Caco-2 (cell line): ENCODE measurements at places on chromosomes 2 and 18. TPM values are rescaled to one million over a fixed set of nuclear protein-coding genes. Genes with fewer than 3 reads are reported as not detected.

DNA sequence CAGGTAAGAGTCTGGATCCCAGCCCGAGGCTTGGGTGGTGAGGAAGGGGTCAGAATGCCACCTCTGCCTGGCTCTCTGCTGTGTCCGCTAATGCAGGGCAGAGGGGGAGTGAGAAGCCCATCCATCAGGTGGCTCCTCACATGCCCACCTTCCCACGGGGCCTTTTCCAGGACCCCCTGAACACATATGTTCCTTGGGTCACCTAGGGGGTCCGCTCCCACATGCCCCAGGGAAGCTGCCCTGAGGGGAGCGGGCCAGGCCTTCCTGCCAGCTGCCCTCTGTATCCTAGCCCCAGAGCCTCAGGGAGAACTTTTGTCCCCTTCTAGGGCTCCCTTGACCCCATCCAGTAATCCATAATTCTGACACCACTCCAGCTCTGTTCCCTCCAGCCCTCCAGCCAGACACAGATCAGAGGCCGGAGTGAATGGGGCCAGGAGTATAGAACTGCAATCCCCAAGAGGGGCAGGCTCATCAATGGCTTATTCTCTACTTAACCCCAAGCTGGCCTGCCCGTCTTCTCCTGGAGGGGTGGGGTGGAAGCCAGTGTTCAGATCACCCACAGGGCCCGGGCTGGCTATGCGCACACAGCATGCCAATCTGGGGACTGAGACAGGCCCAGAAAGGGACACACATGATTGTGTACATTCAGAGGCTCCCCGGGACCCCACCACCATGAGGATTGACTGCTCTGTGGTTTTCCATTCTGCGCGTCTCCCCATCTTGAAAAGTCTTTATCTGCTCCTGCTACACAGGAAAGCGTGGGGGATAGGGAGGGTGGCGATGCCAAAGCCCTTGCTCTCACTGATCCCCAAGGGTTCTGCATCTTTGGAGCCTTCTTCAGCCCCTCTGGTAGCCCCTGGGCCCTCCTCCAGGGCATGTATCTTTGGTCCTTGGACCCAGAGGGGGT is 1.1 kb downstream of the EMILIN1 start:
- H3K4me1 ChIP-seq = peaks cover 7% of the 10 kb centered on the region
- no peaks in the 10 kb centered on the region for H3K27me3 ChIP-seq
- H3K36me3 ChIP-seq = no peaks in the 10 kb centered on the region
- DNase-seq = no peak
- no peak overlapping the region for H3K27ac ChIP-seq

GRCh38 chr18:62420151-62420512 is 95.0 kb downstream of the TNFRSF11A start:
- DNase-seq = no peak
- no peak overlapping the region for H3K27ac ChIP-seq
- H3K4me1 ChIP-seq = no peaks in the 10 kb centered on the region

- H3K4me1 ChIP-seq = no peaks in the 10 kb centered on the region
- no peak for DNase-seq
- H3K4me3 ChIP-seq = no peak overlapping the region
- H3K36me3 ChIP-seq = no peaks in the 10 kb centered on the region
- no peak overlapping the region for H3K27ac ChIP-seq
Observed at GRCh38 chr2:147607379-147607778, 237.4 kb upstream of the ACVR2A start.

Gene KCNF1
- total RNA-seq = 0.28 and 0.29 TPM in 2 replicates

Gene NOSTRIN
- total RNA-seq = 9.6 and 9.8 TPM in 2 replicates

GRCh38 chr2:202653890-202654289 is 19.1 kb downstream of the FAM117B start:
- DNase-seq = no peak
- no peak overlapping the region for H3K4me3 ChIP-seq
- no peaks in the 10 kb centered on the region for H3K27me3 ChIP-seq
- no peaks in the 10 kb centered on the region for H3K36me3 ChIP-seq
- H3K27ac ChIP-seq = no peak overlapping the region
- no peaks in the 10 kb centered on the region for H3K4me1 ChIP-seq

Gene GALNT14
- not detected in 2 replicates for total RNA-seq

Gene TMEM17
- 2.6 and 3.3 TPM in 2 replicates for total RNA-seq

GRCh38 chr18:23765931-23766330 is 76.7 kb downstream of the LAMA3 start:
- no peak overlapping the region for H3K27ac ChIP-seq
- DNase-seq = no peak
- H3K4me1 ChIP-seq = no peaks in the 10 kb centered on the region

GRCh38 chr2:77862120-77862519 is 339.9 kb upstream of the LRRTM4 start:
- no peaks in the 10 kb centered on the region for H3K36me3 ChIP-seq
- H3K4me1 ChIP-seq = peaks cover 7% of the 10 kb centered on the region; the same call in 1 of the 2 replicates
- DNase-seq = no peak

Gene UGT1A10
- total RNA-seq = 0.77 and 1.0 TPM in 2 replicates

Gene CYS1
- total RNA-seq = 0.91 and 1.4 TPM in 2 replicates

GRCh38 chr2:238441262-238442114 is 14.8 kb downstream of the ASB1 start:
- no peaks in the 10 kb centered on the region for H3K4me1 ChIP-seq
- no peak overlapping the region for H3K27ac ChIP-seq
- no peak for DNase-seq
- H3K36me3 ChIP-seq = no peaks in the 10 kb centered on the region
- H3K27me3 ChIP-seq = no peaks in the 10 kb centered on the region

DNA sequence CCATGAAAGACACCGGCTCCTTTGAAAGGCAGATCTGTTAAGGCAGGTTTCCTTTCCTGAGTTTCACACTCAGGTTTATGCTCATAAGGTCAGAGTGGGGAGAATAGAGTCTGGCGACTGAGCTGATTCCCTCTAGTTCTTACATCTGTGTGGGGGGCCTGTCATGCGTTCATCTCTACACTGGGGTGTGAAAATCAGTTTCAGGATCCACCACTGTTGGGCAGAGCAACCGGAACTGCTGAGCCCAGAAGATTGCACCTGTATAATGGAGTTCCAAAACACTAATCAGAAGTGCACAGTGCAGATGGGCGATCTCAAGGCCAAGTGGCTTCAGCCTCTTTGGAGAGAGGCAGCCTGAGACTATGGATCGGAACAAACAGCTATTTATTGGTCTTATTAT is 181.3 kb upstream of the NRP2 start:
- no peak overlapping the region for H3K4me3 ChIP-seq
- peaks cover 16% of the 10 kb centered on the region for H3K4me1 ChIP-seq
- no peak overlapping the region for H3K27ac ChIP-seq
- no peaks in the 10 kb centered on the region for H3K27me3 ChIP-seq

Gene ASIC4
- total RNA-seq = 0.16 and 0.19 TPM in 2 replicates

- no peaks in the 10 kb centered on the region for H3K27me3 ChIP-seq
- no peak overlapping the region for H3K27ac ChIP-seq
- no peaks in the 10 kb centered on the region for H3K4me1 ChIP-seq
- H3K36me3 ChIP-seq = no peaks in the 10 kb centered on the region
Observed at GRCh38 chr2:108184419-108184818, 55.3 kb upstream of the SULT1C3 start.

- no peak overlapping the region for H3K4me3 ChIP-seq
- H3K27ac ChIP-seq = no peak overlapping the region
- H3K27me3 ChIP-seq = no peaks in the 10 kb centered on the region
- H3K36me3 ChIP-seq = no peaks in the 10 kb centered on the region; the same call in 1 of the 2 replicates
- no peak for DNase-seq
- H3K4me1 ChIP-seq = peaks cover 6% of the 10 kb centered on the region
Observed at GRCh38 chr18:12857215-12857905, 26.7 kb downstream of the PTPN2 start.

GRCh38 chr2:232888099-232888836 is 18.2 kb downstream of the SNORC start:
- no peak for DNase-seq
- no peaks in the 10 kb centered on the region for H3K4me1 ChIP-seq
- no peaks in the 10 kb centered on the region; the same call in 1 of the 2 replicates for H3K36me3 ChIP-seq
- H3K27ac ChIP-seq = no peak overlapping the region

GRCh38 chr2:169997140-169997887 is 170.1 kb downstream of the UBR3 start:
- H3K27me3 ChIP-seq = no peaks in the 10 kb centered on the region
- H3K36me3 ChIP-seq = peaks cover 3% of the 10 kb centered on the region; the same call in 1 of the 2 replicates
- DNase-seq = no peak
- no peak overlapping the region for H3K4me3 ChIP-seq

DNA sequence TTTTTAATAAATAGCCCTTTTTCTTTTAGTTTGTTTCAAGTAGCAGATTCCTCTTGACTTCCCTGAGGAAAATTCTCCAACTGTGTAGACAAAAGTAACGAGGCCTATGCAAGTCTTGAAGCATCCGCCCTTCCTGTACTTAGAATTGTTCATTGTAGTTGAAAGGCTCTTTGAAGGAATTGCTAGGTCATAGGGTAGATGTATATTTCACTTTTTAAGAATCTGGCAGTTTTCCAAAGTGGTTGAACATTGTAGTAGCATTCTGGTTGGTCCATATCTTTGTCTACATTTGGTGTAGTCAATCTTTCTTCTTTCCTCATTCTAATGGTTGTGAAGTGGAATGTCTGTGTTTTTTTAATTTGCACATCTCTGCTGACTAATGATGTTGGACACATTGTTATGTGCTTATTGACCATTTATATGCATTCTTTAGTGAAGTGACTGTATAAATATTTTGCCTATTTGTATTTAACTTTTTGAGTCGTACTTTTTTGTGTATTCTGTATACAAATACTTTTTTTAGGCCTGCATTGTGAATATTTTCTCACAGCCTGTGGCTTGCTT is 5.6 kb upstream of the SERPINB11 start:
- H3K4me1 ChIP-seq = no peaks in the 10 kb centered on the region
- H3K4me3 ChIP-seq = no peak overlapping the region
- H3K36me3 ChIP-seq = no peaks in the 10 kb centered on the region
- no peaks in the 10 kb centered on the region for H3K27me3 ChIP-seq
- no peak for DNase-seq

GRCh38 chr2:148044322-148044721 is 23.4 kb downstream of the MBD5 start:
- H3K27ac ChIP-seq = no peak overlapping the region
- H3K36me3 ChIP-seq = no peaks in the 10 kb centered on the region
- H3K4me1 ChIP-seq = 0 out of 2 replicates have a peak, but pooled peaks cover 13% of the 10 kb centered on the region
- H3K27me3 ChIP-seq = no peaks in the 10 kb centered on the region
- no peak overlapping the region for H3K4me3 ChIP-seq

- H3K27ac ChIP-seq = peak overlapping the region; percentile 88
- H3K27me3 ChIP-seq = no peaks in the 10 kb centered on the region
Observed at GRCh38 chr2:207770602-207771404, 1.1 kb upstream of the FZD5 start.

DNA sequence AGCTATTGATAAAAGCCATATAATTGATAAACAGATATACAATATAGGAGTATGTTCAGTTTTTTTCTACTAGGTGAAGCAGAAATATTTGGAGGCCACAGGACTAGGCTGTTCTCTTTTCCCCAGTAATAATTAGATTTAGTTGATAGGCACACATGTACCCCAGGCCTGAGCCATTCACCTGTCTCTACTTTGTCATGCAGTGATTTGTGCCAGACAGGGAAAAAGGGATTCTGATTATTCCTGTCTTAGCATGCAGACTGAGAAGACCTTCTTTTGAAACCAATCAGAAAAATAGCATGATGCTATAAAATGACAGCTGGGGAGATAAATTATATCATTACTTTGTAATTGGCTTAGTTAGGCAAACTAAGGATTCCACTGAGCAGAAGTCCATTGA is 94.3 kb downstream of the DOCK10 start:
- no peaks in the 10 kb centered on the region for H3K36me3 ChIP-seq
- no peaks in the 10 kb centered on the region for H3K4me1 ChIP-seq
- no peak overlapping the region for H3K27ac ChIP-seq
- DNase-seq = no peak
- no peak overlapping the region for H3K4me3 ChIP-seq

- H3K4me1 ChIP-seq = no peaks in the 10 kb centered on the region
- no peak overlapping the region for H3K4me3 ChIP-seq
- H3K36me3 ChIP-seq = no peaks in the 10 kb centered on the region; the same call in 1 of the 2 replicates
- no peaks in the 10 kb centered on the region for H3K27me3 ChIP-seq
Observed at GRCh38 chr2:198546122-198546521, 741.7 kb downstream of the PLCL1 start.

DNA sequence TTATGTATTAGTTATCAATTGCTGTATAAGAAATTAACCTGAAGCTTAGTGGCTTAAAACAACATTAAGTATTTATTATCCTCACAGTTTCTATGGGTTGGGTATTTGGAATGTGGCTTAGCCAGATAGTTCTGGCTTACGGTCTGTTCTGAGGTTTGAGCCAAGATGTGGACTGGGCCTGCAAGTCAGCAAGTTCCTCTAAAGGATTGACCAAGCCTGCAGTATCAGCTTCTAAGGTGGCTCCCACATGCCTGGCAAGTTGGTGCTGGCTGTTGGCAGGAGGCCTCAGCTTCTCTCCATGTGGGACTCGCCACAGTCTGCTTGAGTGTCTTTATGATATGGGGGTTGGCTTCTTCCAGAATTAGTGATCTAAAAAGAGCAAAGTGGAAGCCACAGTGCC is 45.0 kb upstream of the TCF4 start:
- no peaks in the 10 kb centered on the region for H3K36me3 ChIP-seq
- no peaks in the 10 kb centered on the region for H3K27me3 ChIP-seq
- H3K4me1 ChIP-seq = peaks cover 5% of the 10 kb centered on the region; the same call in 1 of the 2 replicates
- no peak for DNase-seq
- H3K27ac ChIP-seq = no peak overlapping the region

Gene ARPC2
- 284 and 290 TPM in 2 replicates for total RNA-seq

- H3K4me1 ChIP-seq = peaks cover 24% of the 10 kb centered on the region
- no peak overlapping the region for H3K27ac ChIP-seq
- no peak for DNase-seq
Observed at GRCh38 chr2:48419884-48420511, 110.0 kb upstream of the STON1 start.

DNA sequence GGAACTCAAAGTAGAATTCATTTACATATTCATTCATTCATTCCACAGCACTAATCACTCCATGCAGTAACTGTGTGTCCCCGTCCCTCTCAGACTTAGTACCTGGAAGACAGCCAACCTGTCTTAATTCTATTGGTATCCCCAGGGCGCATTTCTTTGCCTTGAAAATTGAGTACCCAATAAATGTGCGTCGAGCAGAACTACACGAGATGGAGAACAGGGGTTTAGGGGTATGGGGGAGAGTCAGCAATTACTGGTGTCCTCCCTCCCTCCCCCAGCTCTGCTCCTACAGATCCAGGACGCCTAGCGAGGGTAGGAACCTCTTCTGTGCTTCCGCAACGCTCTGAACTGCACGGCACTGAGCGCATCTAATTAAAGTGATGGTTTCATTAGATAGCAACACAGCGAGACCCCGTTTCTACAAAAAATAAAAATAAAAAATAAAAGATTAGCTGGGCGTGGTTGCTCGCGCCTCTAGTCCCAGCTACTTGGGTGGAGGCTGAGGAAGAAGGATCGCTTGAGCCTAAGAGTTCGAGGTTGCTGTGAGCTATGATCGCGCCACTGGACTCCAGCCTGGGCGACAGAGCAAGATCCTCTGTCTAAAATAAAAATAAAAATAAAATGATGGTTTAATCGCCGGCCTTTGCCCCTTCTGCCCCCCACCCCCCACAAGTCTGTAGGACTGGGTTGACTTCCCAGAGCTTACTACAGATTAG is 614 bp upstream of the FKBP1B start:
- H3K4me1 ChIP-seq = peaks cover 4% of the 10 kb centered on the region; the same call in 1 of the 2 replicates
- H3K36me3 ChIP-seq = no peaks in the 10 kb centered on the region
- no peaks in the 10 kb centered on the region for H3K27me3 ChIP-seq
- no peak for DNase-seq
- no peak overlapping the region for H3K27ac ChIP-seq

Gene SCN7A
- total RNA-seq = 0.23 and 0.27 TPM in 2 replicates
